ENCODE measurements at places on chromosomes 6 and 20. TPM values are rescaled to one million over a fixed set of nuclear protein-coding genes. Genes with fewer than 3 reads are reported as not detected.
A peak's percentile ranks its signal among the peaks of the same experiment; 100 is the strongest.

DNA sequence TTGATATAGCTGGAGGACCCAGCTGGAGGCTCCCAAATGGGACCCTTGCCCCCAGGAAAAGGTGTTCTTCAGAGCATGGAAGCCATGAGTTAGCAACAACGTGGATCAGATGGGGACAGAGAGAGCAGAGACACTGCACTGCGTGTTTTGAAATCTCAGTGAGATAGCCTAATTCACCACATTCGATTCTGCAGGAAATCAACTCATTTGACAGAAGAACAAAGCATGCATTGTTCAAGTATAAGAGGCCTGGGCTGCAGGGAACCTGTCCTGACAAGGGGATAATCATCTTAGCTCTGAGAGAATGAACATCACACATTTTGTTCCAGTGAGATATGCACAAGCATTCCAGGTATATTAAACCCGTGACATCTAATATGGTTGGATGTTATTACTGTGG, 450.2 kb downstream of the CDH26 start:
- no peaks in the 10 kb centered on the region for H3K4me1 ChIP-seq
- no peak overlapping the region for H3K4me3 ChIP-seq
- H3K27ac ChIP-seq: no peak overlapping the region

DNA sequence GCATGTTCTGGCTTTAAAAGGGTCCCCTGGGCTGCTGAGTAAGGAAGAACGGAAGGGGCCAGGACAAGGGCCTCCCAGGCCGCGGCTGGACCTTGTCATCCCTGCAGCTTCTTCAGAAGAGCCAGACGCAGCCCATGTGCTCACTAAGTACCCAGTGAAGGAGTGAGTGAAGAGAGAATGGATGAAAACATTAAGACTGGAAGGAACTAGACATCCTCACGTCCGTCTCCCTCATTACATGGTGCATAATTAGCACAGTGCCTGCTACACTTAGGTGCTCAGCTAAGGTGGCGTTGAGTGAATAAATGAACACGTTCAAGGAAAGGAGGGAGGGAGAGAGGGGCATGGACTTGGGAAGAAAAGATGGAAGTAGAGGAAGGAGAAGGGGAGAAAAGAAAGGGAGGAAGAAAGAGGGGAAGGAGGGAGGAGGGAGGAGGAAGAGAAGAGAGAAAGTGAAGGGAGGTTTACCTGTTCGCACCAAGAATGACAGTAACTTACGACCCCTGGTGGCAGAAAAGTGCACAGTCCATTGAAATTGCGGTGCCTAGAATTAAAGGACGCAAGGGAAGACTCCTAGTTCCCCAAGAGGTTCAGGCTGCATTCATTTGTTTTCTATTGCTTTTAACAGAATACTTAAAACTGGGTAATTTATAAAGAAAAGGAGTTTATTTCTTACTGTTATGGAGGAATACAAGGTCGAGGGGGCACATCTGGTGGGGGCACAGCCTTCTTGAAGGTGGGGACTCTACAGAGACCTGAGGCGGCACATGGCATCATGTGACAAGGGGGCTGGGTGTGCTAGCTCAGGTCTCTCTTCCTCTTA, 8.0 kb downstream of the TP53RK start:
- peaks cover 24% of the 10 kb centered on the region for H3K4me1 ChIP-seq
- peaks cover 7% of the 10 kb centered on the region for H3K36me3 ChIP-seq
- no peaks in the 10 kb centered on the region for H3K27me3 ChIP-seq
- H3K27ac ChIP-seq: no peak overlapping the region
- DNase-seq: peak; percentile 69

GRCh38 chr6:40232698-40233097, 298.4 kb upstream of the MOCS1 start:
- H3K27me3 ChIP-seq: no peaks in the 10 kb centered on the region
- H3K4me1 ChIP-seq: no peaks in the 10 kb centered on the region
- H3K4me3 ChIP-seq: no peak overlapping the region
- no peak for DNase-seq
- no peak overlapping the region for H3K27ac ChIP-seq

COL12A1 gene
- 1,030 TPM for polyA plus RNA-seq

DNA sequence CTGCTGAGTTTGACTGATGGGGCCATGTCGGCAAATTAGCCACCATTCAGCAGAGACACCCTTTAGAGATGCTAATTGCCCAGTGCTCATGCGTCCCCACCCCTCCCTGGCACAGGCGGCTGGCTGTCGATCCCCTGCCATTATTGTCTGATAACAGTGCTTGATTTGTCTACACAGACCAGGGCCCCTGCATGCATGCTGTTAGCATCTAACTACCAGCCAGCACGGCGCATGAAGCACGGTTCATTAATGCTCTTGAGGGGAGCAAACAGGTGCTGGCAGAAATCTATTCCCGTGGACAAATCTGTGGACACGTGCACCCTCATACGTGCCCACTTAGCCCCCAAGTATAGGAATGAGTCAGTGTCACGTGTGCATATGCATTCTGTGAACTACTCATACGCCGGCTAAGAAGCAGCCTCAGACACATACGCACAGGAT, 32.2 kb downstream of the KCNB1 start:
- H3K4me1 ChIP-seq: peaks cover 42% of the 10 kb centered on the region
- H3K27me3 ChIP-seq: no peaks in the 10 kb centered on the region
- no peaks in the 10 kb centered on the region for H3K36me3 ChIP-seq
- peak overlapping the region; percentile 51 for H3K27ac ChIP-seq
- DNase-seq: peak; percentile 54
- H3K4me3 ChIP-seq: no peak overlapping the region

ALDH8A1 gene
- 1.9 TPM for polyA plus RNA-seq

BNIP5 gene
- polyA plus RNA-seq: 0.04 TPM

Measured in muscle of leg (tissue), 16 donors.